ENCODE measurements at places on chromosomes 11 and 22. TPM values are rescaled to one million over a fixed set of nuclear protein-coding genes. Genes with fewer than 3 reads are reported as not detected.

- peaks cover 27% of the 10 kb centered on the region for H3K36me3 ChIP-seq
- peaks cover 4% of the 10 kb centered on the region for H3K4me1 ChIP-seq
- H3K27ac ChIP-seq = peak overlapping the region; percentile 95
- peak overlapping the region; percentile 98 for H3K4me3 ChIP-seq
- no peaks in the 10 kb centered on the region for H3K27me3 ChIP-seq
Measured at GRCh38 chr11:63813563-63814382, 517 bp downstream of the SPINDOC start.

The OR6T1 gene
- not detected for polyA plus RNA-seq

GRCh38 chr11:83957038-83957900 is 671.1 kb upstream of the CCDC90B start:
- H3K4me3 ChIP-seq = no peak overlapping the region
- DNase-seq = no peak
- no peaks in the 10 kb centered on the region for H3K27me3 ChIP-seq

- H3K27me3 ChIP-seq = peaks cover 7% of the 10 kb centered on the region
- no peaks in the 10 kb centered on the region for H3K4me1 ChIP-seq
- no peak overlapping the region for H3K27ac ChIP-seq
Measured at GRCh38 chr11:2178906-2179494, 7.4 kb upstream of the TH start.

The GSTT2B gene
- 77.0 TPM for polyA plus RNA-seq

DNA sequence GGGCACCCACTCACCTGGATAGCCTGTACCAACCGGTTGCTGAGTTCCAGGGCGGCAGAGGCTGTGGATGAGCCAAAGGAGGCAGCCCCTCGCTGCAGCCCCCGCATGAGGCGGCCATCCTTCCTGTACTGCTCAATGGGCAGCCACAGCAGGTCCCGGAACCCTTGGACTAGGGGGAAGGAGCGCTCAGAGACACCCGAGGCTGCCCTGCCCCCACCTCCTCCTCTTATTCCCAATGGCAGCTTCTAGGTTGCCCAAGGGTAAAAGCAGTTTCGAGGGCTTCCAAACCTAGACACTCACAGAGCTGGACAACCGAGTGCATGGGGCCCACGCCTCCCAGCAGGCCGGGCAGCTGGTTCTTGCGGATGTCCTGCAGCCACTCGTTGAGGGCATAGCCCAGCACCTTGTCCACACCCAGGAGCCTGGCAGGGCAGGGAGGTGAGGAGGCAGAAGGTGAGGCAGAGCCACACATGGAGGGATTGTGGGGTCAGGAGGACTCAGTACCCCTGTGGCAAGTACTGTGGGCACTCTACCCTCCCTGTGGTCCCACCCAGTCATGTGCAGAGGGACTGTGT is 18.1 kb upstream of the EHD1 start:
- no peaks in the 10 kb centered on the region for H3K4me1 ChIP-seq
- DNase-seq = no peak
- no peak overlapping the region for H3K27ac ChIP-seq
- no peak overlapping the region for H3K4me3 ChIP-seq
- H3K36me3 ChIP-seq = peaks cover 40% of the 10 kb centered on the region
- no peaks in the 10 kb centered on the region for H3K27me3 ChIP-seq

The GUCY1A2 gene
- polyA plus RNA-seq = 0.03 TPM

GRCh38 chr11:122910775-122911174 is 28.2 kb downstream of the JHY start:
- no peak overlapping the region for H3K27ac ChIP-seq
- peaks cover 12% of the 10 kb centered on the region for H3K27me3 ChIP-seq
- H3K36me3 ChIP-seq = no peaks in the 10 kb centered on the region
- H3K4me1 ChIP-seq = no peaks in the 10 kb centered on the region
- peak; percentile 38 for DNase-seq
- H3K4me3 ChIP-seq = no peak overlapping the region

GRCh38 chr11:17186932-17187692 is 20.7 kb downstream of the PIK3C2A start:
- no peak overlapping the region for H3K4me3 ChIP-seq
- peaks cover 6% of the 10 kb centered on the region for H3K36me3 ChIP-seq
- H3K27me3 ChIP-seq = no peaks in the 10 kb centered on the region
- H3K4me1 ChIP-seq = no peaks in the 10 kb centered on the region
- no peak overlapping the region for H3K27ac ChIP-seq

- no peaks in the 10 kb centered on the region for H3K27me3 ChIP-seq
- H3K27ac ChIP-seq = 0 out of 2 replicates have a peak overlapping the region, but pooled peaks have one; percentile 2
- peaks cover 67% of the 10 kb centered on the region for H3K36me3 ChIP-seq
- DNase-seq = no peak
- peaks cover 26% of the 10 kb centered on the region for H3K4me1 ChIP-seq
Measured at GRCh38 chr22:31097941-31098631, 9.3 kb downstream of the SELENOM start.

The KCTD14 gene
- 1.3 TPM for polyA plus RNA-seq

DNA sequence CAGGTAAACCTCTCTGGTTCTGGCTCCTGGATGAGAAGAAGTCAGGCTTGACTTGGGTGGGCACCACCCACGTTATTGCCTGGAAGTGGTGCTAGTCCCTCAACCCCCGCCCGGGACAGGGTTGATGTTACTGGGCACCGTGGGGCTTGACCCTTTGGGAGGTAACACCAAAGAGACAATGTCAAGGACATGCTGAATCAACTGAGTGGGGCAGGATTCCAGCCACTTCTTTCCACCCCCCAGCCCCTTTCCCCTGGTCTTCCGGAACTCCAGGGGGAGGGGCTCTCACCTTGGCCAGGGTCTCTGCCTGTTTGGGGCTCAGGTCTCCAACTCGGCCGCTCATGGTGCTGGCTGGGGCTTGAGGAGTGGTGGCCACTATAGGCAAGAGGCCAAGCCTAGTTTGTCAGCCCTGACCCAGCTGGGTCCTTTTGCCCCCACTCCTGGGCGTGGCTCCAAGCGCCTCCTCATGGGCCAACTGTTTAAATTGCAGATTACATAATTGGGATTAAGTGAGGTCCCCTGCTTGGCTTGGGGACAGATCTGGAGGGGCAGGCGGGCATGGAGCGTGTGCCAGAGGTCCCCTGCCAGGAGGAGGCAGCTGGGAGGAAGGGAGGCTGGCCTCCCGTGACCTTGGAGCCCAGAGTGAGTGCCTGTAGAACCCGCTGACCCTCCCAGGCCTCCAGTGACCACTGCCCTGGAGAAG is at the start of gene SEC14L3:
Gene SEC14L3, minus strand, starts transcription at position 402 of the 703 bp plus-strand sequence. Its CDS starts 59 bp downstream, at position 343.
- no peaks in the 10 kb centered on the region for H3K36me3 ChIP-seq
- H3K27ac ChIP-seq = no peak within 1 kb of the TSS
- peaks cover 71% of the 10 kb centered on the region for H3K27me3 ChIP-seq
- no peak for DNase-seq
- H3K4me3 ChIP-seq = no peak within 1 kb of the TSS

DNA sequence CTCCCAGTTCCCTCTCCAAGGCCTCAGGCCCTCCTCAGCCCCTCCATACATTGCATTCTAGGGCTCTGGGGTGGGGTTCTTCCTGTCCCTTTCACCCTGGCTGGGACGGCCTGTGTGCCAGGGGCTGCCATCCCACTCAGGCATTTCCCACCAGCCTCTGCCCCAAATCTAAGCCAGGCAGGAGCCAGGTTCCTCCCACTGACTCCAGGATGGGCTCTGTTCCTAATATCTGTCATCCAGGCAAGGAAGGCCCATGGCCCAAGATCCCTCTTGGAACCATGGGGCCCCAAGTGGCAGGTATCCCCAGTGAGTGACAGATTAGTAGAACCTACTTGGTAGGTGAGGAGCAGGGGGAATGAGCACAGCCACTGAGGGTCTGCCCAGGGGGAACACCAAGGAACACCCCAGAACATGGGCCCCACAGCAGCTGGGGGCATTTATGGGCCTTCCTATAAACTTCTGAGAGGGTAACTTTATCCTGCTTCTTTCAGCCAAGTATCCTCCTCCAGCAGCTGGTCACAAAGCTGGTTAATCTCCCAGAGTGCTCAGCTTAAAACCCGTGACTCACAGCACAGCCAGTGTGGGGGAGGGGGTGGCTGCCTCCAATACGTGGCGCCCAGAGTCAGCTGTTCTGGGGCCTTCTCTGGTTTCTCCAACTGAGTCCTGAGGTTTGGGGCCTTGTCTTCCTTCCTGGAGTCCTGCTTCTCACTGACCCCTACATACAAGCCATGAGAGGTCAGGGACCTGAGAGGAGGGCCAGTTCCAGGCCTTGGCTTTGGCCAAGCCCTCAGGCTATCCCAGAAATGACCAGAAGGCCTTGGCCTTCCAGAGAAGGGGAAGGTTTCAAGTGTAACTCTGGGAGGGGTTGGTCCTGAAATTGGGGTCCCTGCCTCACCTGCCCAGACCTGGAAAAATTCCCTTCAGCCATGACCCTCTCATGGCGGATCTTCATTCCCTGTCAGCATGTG is 19.9 kb upstream of the MYOD1 start:
- H3K4me3 ChIP-seq = no peak overlapping the region
- no peaks in the 10 kb centered on the region for H3K36me3 ChIP-seq
- H3K27me3 ChIP-seq = peaks cover 31% of the 10 kb centered on the region

GRCh38 chr11:77879218-77879617 is 58.3 kb downstream of the AAMDC start:
- no peaks in the 10 kb centered on the region for H3K27me3 ChIP-seq
- peaks cover 11% of the 10 kb centered on the region for H3K4me1 ChIP-seq
- peaks cover 24% of the 10 kb centered on the region for H3K36me3 ChIP-seq
- peak; percentile 50 for DNase-seq

The VSIG10L2 gene
- not detected for polyA plus RNA-seq

GRCh38 chr11:124943254-124943616 is 7.4 kb upstream of the HEPACAM start:
- peaks cover 2% of the 10 kb centered on the region for H3K4me1 ChIP-seq
- DNase-seq = no peak
- no peak overlapping the region for H3K4me3 ChIP-seq

The OR51A4 gene
- not detected for polyA plus RNA-seq

DNA sequence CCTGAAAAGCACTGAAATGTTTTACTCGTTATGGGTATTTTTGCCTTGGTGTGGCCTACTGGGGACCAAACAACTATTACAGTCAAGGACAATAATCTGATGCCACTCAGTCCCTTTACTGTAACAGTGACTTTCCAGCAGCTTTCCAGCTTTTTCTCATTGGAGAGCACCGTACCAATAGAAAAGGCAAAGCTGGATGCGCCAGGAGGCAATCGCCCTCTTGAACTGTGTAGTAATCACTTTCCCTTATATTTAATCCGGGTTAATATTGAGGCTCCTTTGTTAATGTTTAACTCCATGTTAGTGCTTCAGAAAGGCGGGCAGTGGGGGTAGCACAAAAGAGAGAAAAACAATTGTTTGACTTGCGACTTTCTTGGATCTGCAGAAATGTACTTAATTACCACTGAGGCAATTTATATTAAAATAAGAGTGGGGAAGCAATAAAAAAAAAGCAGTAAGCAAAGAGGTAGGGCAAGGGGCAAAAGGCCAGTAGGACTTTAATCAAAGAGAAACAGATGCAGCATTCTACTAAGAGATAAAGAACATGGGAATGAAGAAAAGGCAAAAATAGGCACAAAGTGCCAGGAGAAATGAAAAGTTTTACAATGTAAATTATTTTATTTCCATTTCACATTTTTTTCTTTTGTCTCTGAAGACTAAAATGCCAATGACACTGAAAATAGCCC is 81.6 kb downstream of the LRRC4C start:
- no peaks in the 10 kb centered on the region for H3K36me3 ChIP-seq
- H3K4me3 ChIP-seq = no peak overlapping the region
- H3K4me1 ChIP-seq = no peaks in the 10 kb centered on the region
- no peaks in the 10 kb centered on the region for H3K27me3 ChIP-seq
- DNase-seq = no peak

The CSTPP1 gene
- polyA plus RNA-seq = 35.7 TPM

The DRG1 gene
- 54.8 TPM for polyA plus RNA-seq

DNA sequence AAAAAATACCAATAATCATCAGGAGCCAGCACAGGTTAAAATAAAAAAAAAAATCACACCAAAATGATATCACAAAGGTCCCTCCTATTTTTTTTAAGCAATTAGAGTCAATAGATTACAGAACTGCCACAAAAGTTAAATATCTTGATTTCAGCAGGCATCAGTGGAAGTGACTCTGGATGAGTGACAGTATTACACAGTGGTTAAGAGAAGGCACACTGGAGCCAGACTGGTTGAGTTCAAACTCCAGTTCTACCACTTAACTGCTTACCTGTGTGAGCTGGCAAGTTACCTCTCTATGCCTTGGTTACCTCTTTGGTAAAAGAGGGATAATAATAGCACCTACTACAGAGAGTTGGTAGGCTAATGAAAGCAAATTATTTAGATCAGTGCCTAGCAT is 148.5 kb downstream of the ATG16L2 start:
- DNase-seq = no peak
- no peak overlapping the region for H3K4me3 ChIP-seq
- H3K4me1 ChIP-seq = peaks cover 2% of the 10 kb centered on the region
- no peaks in the 10 kb centered on the region for H3K36me3 ChIP-seq
- H3K27me3 ChIP-seq = no peaks in the 10 kb centered on the region

DNA sequence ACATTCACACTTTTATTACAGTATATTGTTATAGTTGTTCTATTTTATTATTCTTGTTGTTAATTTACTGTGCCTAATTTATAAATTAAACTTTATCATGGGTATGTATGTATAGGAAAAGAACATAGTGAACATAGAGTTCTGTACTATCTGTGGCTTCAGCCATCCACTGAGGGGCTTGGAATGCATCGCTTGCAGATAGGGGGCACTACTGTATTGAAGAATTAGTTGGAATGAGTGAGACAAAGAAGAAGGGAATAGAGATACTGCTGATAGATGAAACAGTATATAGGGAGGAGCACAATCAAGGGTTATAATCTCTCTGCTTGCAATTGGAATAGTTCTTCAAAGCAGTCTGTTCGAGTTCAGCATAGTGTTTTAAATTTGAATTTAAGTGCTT is 432.2 kb downstream of the RAB38 start:
- no peaks in the 10 kb centered on the region for H3K36me3 ChIP-seq
- no peak for DNase-seq
- H3K27me3 ChIP-seq = no peaks in the 10 kb centered on the region

The CPT1B gene
- polyA plus RNA-seq = 2.1 TPM

DNA sequence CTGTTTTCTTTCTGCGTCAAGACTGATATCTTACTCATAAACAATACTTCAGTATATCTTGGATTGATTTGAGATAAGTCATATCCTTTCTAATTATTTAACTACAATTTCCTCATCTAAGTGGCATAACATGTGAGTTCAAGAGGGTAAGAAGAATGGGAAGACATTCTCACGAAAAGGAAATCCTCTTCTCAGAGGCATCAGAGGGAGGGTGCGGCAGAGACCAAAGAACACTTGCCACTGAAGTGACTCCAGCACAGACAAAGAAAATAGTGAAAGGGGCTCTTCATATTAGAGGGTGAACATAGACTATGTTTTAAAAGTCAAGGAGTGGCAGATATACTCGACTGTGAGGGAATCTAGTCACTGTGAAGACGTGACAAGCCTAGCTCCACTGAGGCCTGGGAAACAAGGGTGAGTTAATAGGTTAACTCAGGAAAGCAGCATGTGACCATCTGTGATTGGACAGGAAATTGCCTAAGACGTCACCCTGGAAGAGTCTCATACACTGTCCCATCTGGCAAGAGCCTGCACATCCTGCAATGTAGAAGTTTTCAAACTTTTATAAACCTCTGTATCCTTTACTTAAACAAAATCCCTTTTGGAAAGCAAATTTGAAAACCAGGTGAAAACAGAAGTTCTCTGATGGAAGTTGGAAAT is 1.9 kb upstream of the MMP1 start:
- no peak overlapping the region for H3K4me3 ChIP-seq
- H3K4me1 ChIP-seq = peaks cover 5% of the 10 kb centered on the region
- no peaks in the 10 kb centered on the region for H3K36me3 ChIP-seq
- peak; percentile 55 for DNase-seq
- no peak overlapping the region for H3K27ac ChIP-seq

- H3K4me1 ChIP-seq = peaks cover 5% of the 10 kb centered on the region
- no peak overlapping the region for H3K27ac ChIP-seq
- H3K36me3 ChIP-seq = no peaks in the 10 kb centered on the region
- peaks cover 6% of the 10 kb centered on the region for H3K27me3 ChIP-seq
- H3K4me3 ChIP-seq = no peak overlapping the region
Measured at GRCh38 chr11:34251589-34251980, 106.2 kb downstream of the ABTB2 start.

GRCh38 chr11:1223346-1224110 is 662 bp downstream of the MUC5B start:
- H3K27ac ChIP-seq = no peak overlapping the region
- H3K27me3 ChIP-seq = peaks cover 14% of the 10 kb centered on the region
- no peak overlapping the region for H3K4me3 ChIP-seq
- DNase-seq = no peak
- H3K36me3 ChIP-seq = no peaks in the 10 kb centered on the region

Measured in IMR-90 (cell line).